Activated CD4-positive, alpha-beta T cell treated with anti-CD3 and anti-CD28 coated beads for 48 hours (primary cell): ENCODE measurements at places on chromosomes 4 and X.

GRCh38 chrX:136755411-136755810 lies 25.3 kb downstream of the ARHGEF6 start:
- DNase-seq = no peak

DNA sequence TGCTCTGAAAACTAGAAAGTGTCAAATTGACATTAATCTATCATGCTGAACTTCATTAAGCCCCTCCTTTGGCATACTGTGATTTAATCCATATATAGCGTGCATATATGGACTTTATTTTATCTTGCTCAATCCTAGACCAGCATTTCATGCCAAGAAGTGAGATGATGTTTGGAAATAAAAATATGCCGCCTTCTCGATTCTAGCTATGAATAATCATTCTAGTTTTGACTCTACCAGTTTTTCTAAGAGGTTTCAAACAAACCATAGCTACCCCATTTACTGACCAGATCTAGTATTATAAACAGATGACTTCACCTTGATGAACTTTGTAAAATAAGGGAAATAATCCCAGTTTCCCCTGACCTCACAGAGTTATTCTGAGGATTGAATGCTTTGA lies 95.0 kb downstream of the ARX start:
- no peak for DNase-seq

DNA sequence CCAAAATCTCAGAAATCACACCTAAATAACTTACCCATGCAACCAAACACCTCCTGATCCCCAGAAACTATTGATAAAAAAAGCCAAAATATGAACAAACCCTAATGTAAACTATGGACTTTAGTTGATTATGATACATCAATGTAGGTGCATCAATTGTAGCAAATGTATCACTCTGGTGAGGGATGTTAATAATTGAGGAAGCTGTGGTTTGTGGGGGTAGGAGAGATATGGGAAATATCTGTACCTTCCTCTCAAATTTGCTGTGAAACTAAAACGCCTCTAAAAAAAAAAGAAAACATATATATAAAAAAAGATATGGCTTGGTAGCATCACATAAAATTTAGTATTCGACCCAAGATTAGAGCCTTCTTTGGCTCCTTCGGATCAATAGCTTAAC lies 144.3 kb upstream of the CPEB2 start:
- no peak for DNase-seq

- no peak for DNase-seq
Observed at GRCh38 chrX:15073313-15073712, 196.6 kb downstream of the ASB9 start.

GRCh38 chr4:145132511-145133098 lies 34.5 kb downstream of the ABCE1 start:
- DNase-seq = peak; percentile 30

- no peak for DNase-seq
Observed at GRCh38 chr4:140871368-140871767, 115.2 kb upstream of the TBC1D9 start.

- no peak for DNase-seq
Observed at GRCh38 chr4:136383082-136383481, 1149.2 kb downstream of the PCDH18 start.

GRCh38 chr4:18039113-18039512 lies 17.6 kb upstream of the LCORL start:
- DNase-seq = no peak

GRCh38 chrX:19827088-19827487 lies 60.3 kb downstream of the SH3KBP1 start:
- no peak for DNase-seq

- no peak for DNase-seq
Observed at GRCh38 chr4:3413675-3414420, 27.9 kb upstream of the HGFAC start.

DNA sequence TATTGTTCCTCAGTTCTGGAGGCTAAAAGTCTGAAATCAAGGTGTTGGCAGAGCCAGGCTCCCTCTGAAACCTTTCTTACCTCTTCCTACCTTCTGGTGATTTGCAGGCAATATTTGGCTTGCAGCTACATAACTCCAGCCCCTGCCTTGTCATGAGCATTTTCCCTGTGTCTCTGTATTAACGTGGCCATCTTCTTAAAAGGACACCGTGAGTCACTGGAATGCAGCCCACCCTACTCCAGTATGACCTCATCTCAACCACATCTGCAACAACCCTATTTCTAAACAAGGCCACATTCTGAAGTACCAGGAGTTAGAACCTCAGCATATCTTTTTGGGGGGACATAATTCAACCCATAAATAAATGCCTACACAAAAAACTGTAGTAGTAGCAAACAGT lies 40.7 kb downstream of the FANCB start:
- DNase-seq = no peak

DNA sequence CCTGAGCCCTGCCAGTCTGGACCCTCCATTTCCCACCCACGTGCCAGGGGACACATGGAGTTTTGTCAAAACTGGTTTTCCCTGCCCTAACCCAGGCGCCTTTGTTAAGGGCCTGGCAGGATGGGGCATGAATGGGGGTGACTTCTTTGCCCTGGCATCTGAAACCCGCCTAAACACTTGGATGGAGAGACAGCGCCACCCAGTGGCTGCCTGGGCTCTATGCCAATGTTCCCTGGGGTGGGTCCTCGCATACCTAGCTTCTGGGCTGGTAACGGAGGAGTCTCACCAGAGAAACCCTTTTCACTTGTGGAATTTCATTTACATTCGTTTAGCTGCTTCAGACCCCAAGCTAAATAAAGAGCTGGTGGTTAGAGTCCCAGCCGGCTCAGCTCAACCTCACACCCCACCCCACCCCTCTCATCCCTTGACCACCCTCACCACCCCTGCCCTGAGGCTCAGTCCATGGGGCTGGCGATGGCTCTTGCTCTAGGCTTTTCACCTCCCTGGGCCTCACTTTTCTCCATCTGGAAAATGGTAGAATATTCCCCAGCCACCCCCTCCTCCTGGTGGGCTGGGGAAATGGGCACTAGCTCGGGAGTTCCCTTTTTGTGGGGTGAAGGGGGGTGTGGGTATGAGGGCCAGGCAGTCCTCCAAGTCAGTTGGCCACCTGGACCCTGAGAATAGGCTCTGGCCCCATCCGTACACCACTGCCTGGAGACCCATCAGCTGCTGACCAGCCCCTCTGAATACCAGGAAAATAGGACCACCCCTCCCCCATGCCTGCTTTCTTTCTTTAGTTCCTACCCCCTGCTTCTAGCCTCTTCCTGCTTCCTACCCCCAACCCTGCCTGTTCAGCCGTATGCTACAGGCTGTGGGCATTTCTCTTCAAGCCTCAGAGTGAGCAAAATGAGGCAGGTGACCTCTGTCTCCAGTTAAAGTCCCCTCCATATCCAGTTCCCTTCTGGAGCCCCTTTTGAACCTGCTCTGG lies 57.1 kb upstream of the PJA1 start:
- DNase-seq = peak; percentile 80

DNA sequence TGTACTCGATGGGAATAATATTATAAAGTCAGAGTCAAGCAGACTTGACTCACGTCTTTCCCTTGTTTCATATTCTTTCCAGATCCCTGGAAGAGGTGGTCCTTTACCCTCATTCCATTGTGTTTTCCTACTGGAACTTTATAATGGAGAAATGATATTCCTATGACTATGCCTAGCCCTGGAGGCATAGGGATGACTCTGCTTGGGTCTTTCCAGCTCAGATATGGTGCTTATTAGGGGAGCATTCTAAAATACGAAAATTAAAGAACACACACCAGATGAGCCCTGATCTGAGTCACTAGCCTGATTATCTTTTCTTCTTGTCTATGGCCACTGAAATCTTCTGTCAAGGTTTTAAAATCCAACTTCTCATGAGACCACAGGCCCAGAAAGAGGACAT lies 231.4 kb downstream of the ANKRD50 start:
- DNase-seq = no peak

DNA sequence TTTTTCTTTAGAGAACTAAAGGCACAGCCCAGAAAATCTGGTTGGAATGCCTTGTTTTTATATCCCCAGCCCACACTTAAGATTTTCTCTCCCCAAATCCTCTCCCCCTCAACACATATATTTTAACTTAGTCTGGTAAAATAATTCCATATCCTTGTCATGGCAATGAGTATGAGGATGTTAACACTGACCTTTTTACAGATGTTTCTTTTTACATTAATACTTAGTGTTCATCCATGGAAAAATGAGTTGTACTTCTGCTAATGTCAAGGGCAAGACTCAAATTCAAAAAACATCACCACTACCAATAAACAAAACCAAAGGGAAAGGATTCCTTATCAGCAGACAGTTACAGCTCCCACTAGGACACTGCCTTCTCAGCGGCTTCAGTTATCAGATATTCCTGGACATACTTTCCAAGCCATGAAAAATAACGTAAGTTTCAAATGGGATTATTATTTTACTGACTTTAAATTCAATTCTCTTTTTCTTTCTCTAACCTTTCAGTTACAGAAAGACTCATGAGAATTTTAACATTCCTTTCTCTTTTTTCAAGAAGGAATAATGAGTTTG lies 83.3 kb downstream of the RASL11B start:
- DNase-seq = no peak

DNA sequence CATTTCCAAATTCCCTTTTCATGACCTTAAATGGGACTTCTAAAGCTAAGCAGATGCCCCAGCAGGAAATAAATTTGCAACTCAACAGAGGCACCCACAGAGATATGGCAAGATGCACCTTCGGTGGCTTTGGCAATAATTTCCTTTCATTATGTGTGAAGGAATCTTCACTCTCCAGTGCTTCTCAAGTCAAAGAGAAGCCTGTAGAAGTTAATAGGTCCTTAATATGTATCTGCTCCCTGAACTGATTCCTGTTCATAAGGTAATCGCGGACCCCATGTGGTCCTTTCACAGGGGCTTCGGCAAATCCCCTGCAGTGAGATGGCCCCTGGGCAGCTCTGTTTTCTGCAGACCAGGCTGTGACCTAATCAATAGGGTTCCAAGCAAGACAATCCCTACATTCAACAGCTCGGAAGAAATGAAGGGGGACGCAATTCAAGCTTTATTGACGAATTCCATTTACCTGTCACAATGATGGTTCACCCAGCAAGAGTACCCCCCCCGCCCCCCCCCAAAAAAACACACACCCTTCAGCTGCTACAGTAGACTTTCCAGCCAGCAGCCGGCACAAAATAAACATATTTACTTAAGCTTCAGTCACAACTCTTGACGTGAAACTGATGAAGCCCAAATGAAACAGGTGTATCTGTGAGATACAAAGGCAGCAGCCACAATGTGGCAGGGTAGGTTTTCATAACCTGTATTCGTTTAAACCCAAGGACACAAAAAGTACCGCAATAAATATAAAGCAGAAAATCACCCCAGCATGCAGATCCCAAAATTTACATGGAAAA lies 35.3 kb downstream of the FAT1 start:
- no peak for DNase-seq

GRCh38 chrX:132677233-132677716 lies 188.4 kb upstream of the MBNL3 start:
- no peak for DNase-seq

DNA sequence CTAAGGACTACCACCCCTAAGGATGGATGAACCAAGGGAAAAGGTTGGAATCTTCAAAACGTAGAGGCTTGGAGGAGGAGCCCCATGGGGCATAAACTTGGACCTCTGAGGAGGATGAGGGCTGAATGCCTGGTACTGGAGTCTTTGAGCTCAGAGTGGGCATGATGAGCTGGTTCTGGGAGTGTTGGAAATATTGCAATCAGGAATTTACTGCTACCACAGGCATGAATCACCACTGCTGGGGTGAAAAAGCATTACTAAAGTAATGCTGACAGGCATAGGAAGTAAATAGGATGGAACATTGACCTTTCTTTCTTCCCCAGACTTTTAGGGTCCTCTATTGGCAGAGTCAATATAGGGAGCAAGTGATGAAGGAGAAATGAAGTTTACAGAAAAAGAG lies 105.8 kb upstream of the RPS6KA3 start:
- no peak for DNase-seq

GRCh38 chr4:106370214-106370613 lies 1.6 kb upstream of the GIMD1 start:
- DNase-seq = no peak

- DNase-seq = no peak
Observed at GRCh38 chrX:123282241-123282640, 98.2 kb downstream of the GRIA3 start.

GRCh38 chr4:81966676-81967075 lies 407.1 kb downstream of the HNRNPD start:
- DNase-seq = no peak

DNA sequence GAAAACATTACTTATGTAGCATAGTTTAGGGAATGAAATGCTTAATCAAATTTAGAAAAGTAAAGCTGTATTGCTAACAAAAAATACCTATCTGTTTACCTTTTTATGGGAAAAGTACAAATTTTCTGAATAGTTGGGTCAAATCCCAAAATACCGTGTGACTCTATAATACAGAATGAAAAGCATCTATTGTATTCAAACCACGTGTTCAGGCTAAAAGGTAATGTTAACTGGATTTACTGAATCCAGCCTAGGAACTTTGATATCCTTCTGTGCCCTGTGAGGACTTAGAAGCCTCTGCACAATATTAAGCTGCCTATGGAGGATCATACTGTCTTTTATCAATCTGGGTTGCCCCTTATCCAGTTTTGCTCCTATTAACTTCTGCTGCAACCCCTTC lies 36.3 kb upstream of the AGA start:
- DNase-seq = no peak

GRCh38 chrX:78092296-78092695 lies 11.8 kb upstream of the PGK1 start:
- peak; percentile 7 for DNase-seq

DNA sequence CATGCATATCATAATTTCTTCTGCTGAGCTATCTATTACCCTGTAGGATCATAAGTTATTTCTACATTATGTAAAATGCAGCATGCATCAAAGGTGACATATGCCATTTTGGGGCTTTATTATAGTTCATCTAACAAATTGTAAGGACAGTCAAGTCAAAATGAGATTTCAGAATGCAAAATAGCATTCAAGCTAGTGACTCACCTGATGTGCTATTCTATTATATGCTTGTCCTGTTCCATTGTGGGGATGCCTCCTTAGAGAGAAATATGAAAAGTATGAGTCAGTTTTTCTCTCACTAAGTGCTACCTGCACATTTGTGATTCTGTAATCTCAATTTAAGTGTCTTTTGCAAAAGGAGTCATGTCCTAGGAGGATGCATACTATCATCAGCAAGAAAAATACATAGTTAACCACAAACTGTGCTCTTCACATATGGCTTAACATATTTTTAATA lies 647.0 kb upstream of the PCDH10 start:
- no peak for DNase-seq

GRCh38 chr4:6008766-6009385 lies 9.4 kb downstream of the C4orf50 start:
- DNase-seq = no peak

GRCh38 chrX:130716781-130717413 lies 186.1 kb downstream of the ENOX2 start:
- no peak for DNase-seq
